Karpas-422 (cell line): ENCODE measurements at places on chromosomes 2 and 18. TPM values are rescaled to one million over a fixed set of nuclear protein-coding genes. Genes with fewer than 3 reads are reported as not detected.

GRCh38 chr2:201546576-201546975, 95.0 kb downstream of the STRADB start:
- no peak for DNase-seq

GRCh38 chr18:63707816-63708215, 5.1 kb downstream of the SERPINB11 start:
- DNase-seq, result no peak

The SLC5A7 gene
- total RNA-seq, result not detected in 2 replicates

The ALKAL2 gene
- not detected in 2 replicates for total RNA-seq

DNA sequence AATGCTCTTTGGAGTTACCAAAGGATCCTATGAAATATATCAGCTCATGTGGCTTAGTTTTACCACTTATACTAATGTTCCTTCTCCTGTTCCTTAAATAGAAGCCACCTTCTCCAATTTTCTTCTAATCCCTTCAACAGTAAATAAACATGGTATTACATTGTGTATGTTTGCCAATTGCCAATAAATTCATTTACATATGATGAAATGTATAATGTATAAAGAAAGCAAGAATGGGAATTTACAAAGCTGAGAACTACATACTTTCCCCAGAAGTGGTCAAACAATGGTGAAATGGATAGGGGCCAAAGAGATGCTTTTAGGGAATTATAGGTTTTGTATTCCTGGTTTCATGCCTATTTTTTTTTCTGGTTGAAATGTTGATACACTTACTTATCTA, 894.2 kb upstream of the CRIM1 start:
- no peak for DNase-seq

DNA sequence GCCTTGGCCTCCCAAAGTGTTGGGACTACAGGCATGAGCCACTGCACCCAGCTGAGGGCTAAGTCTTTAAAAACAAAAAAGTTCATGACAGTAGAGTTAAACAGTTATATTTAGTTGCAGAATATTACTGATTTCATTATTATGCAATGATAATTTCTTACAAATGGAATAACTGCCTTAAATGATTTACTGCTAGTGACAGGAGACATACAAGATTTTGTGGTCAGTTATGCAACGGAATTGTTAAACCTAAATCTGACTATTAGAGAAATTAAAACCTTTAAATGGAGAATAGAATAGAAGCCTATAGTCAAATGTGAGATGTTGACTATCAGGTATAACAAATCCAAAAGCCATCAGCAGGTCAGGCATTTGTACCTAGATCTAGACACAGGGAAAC, 10.3 kb upstream of the DNAJC10 start:
- no peak for DNase-seq

GRCh38 chr2:197090742-197091367, 164.3 kb upstream of the PGAP1 start:
- DNase-seq, result no peak

DNA sequence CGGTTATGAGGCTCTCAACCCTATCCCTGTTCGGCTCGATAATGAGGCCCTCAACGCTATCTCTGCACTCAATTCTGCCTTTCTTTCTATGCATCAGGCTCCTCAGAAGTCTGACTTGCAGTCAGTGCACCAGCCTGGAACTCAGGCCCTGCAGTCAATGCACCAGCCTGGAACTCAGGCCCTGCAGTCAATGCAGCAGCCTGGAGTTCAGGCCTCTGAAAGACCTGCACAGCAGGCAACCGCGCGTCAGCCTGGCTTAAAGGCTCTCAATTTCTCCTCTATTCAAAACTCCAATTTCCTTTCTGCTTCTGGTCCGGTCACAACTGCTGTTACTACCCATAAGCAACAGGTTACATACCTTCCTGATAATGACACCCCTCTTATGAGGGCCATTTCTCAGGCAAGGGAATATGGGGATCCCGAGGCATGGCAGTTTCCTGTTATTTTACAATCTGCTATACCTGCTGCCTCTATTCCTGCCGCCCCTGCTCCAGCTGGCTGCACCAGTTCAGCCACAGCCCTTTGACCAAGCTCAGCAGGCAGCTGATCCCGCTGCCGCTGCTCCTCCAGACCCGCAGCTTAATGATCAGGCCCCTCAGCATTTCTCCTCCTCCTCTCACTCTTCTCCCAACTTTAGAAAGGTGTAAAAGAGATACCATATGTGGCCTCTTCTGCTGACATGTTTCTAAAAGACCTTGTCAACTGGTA, 933.6 kb upstream of the FANCL start:
- DNase-seq, result no peak

DNA sequence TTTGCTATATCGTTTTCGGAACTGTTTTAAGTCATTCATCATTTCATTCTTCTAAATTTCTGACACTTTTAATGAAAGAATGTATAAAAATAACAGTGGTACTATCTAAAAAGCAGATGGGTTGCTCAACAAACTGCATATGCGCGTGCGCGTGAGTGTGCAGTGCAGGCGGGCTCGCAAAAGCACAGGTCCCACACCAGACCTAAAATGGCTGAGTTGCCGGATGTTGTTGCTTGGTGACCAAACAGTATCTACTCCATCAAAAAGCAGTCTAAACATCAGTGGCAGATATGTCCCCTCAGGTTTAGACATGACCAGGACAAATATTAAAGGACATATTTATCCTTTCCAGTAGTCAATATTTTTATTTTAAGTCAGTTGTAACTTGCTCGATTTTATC, 5.1 kb downstream of the NOL4 start:
- DNase-seq, result no peak

DNA sequence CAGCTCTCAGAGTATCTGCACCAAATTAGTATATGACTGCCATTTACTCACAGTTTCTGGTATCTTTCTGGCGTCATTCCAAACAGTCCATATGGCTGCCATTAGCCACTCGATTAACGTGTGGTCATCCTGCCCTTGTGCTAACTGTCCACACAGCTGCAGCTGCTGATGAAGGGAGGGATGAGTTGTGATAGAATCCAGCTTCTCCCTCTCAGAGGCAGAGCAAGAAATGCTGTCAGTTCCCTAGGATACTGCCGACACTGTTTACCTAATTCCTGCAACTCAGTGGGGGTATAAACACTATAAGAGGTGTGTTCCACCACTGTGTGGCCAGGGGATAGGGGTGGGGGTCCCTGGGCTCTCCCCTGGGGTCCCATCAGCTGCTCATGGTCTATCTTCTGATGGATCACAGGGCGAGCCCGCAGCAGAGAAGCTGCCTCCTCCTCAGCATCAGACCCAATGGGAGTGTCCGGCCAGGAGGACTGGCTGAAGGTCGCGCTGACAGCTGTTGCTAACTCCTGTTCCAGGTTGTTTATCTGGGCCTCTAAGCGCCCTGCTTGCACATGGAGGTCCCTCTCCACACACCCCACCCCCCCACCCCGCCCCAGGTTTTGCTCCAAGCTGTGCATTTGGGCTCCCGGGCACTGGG, 17.3 kb upstream of the KLHL23 start:
- DNase-seq, result no peak

- no peak for DNase-seq
Observed at GRCh38 chr2:68426848-68427579, 40.1 kb downstream of the FBXO48 start.

GRCh38 chr2:241633561-241633960, 3.4 kb downstream of the THAP4 start:
- no peak for DNase-seq

GRCh38 chr18:48310353-48310752, 98.8 kb downstream of the ZBTB7C start:
- DNase-seq, result no peak

DNA sequence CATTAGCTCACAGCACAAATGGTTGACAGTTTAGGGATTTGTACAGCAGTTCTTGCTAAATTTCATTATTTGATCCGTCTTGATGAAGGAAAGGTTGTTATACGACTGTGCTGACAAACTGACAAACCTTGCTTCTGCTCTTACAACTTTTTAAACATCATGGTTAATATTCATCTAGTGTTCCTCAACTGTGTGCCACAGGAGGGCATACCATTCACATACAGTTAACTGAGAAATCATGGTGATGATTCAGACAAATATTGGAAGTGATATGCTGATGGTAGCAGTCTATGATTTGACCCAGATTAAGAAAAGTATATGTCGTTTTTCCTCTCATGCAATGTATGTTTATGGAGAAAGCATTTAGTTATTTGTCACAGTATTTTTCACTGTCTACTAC, 129.8 kb upstream of the FSIP2 start:
- no peak for DNase-seq

The GREB1 gene
- total RNA-seq, result 4.4 TPM in 2 replicates

DNA sequence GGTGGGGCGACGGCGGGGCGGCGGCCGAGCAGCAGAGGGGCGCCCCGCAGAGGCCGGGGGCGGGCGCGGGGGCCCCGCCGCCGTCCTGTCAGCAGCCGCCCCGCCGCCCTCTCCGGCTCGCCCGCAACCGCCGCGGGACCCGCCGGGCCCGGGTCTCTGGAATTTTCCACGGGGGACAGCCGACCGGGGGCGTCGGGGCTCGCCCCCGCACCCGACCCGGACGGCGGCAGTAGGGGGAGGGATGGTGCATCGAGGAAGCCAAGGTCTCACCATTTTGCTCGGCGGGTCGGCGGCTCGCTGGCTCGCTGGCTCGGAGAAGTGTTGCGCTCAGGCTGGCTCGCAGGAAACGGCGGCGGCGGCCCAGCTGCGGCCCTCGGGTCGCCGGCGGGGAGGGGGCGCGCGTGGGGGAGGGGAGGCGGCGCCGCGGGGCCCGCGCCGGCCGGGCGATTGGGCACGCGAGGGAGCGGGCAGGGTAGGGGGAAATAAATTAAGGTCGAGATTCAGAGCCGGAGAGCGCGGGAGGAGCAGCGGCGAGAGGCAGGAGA, 405 bp downstream of the PPP3R1 start:
- peak; percentile 78 for DNase-seq

The CD302 gene
- total RNA-seq, result not detected in 2 replicates

DNA sequence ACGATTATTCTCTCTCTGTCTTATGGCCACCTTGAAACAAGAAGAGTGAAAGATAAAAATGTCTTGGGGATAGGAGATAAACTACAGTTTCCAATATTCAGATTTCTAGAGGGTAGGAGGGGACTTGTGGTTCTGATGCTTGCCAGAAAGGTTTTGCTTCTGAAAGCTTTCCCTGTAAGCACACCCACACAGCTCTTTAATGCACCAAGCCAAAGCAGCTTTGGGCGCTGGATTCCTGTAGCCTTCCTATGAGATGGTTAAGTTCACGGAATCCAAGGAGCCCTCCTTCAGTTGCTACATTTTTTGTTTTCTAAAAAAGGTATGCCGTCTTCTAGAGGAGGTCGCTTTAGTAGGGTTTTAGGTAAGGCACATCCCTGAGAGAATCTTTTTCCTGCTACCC, 4.9 kb downstream of the LRRTM1 start:
- DNase-seq, result no peak

DNA sequence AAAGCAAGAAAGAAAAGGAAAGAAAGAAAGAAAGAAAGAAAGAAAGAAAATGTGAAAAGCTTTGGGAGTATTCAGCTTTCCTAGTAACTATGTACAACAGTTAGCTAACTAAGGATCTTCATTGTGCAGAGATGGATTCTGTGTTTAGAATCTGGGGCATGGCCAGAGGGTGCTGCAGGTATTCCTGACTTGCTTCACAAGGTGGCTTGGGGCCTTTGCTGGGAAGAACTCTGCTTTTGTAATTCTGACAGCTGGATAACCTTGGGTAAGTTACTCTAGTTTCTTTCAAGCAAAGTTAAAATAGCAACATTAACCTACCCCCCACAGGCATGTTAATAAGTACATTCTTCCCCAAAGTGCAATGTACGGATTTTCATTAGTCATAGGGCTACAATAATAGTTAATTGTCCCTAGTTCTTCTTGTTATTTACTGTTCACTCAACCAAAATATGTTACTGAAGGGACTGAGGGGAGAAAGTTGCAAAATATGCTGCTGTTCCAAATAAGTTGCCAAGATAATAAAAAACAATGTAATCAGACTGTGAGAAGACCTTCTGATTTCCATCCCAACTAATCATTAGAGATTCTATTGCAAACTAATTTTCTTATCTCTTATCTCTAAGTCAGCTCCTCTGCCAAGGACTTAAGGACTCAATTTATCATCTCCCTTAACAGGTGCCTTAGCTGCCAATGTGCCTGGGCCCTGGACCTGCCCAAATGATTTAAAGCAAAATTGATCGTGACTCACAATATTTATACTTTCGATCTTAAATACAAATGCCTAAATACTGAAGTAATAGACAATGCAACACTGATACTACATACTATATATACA, 50.3 kb downstream of the SERPINB8 start:
- no peak for DNase-seq

- DNase-seq, result no peak
Observed at GRCh38 chr18:40017021-40017420, 1938.0 kb upstream of the PIK3C3 start.

DNA sequence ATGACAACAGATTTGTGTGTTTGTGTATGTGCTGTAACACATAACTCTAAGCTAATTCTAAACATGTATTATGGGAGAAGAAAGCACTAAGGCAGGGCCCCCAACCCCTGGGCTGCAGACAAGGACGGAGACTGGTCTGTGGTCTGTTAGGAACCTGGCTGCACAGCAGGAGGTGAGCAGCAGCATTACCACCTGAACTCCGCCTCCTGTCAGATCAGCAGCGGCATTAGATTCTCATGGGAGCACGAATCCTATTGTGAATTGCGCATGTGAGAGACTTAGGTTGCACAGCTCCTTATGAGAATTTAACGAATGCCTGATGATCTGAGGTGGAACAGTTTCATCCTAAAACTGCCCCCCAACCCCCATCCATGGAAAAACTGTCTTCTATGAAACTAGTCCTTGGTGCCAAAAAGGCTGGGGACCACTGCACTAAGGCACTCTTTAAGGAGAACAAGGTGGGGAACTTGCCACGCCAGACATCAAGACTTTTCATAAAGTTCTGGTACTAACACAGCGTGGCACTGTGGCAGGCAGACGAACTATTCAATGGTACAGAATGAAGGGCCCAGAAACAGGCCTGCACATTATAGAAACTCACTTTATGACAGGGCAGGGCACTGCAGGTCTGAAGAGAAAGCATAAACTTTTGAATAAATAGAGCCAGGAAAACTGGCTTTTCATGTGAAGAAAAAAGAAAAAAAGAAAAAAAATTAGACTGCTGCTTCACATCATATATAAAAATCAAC, 14.0 kb downstream of the REEP1 start:
- no peak for DNase-seq

DNA sequence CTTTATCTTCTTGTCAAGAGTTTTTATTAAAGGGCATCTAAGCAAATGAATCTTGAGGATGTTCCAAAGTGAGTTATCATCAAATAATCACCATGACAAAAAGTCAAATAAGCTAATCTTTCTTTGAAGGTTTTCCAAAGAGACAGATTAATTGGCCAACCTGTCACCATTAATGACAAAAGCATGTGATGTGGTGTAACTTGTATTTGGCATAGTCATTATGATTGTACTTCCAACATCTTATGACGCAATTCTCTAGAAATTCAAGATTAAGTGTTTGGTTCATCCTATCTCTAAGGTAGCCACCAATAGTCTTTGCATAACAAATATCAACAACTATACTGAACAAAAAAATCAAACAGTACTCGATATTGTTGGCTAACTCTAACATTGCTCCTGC, 28.6 kb downstream of the RBMS1 start:
- no peak for DNase-seq
